ENCODE measurements at places on chromosomes 6 and 20. TPM values are rescaled to one million over a fixed set of nuclear protein-coding genes. Genes with fewer than 3 reads are reported as not detected.

DNA sequence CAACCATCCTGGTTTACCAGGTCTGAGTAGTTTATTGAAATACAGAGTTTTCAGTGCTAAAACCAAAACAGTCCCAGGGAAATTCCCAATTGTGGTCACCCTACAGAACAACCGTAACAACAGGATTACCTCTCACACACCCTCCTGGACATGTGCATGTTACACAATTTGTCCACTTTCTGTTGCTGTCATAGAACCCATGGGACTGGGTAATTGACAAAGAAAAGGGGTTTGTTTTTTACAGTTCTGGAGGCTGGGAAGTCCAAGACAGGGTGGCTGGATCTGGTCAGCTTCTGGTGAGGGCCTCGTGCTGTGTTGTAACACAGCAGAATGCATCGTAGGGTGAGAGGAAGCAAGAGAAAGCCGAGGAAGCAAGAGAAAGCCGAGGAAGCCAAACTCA lies 9.1 kb upstream of the ADA start:
- H3K4me1 ChIP-seq = peaks cover 7% of the 10 kb centered on the region
- no peak overlapping the region for H3K4me3 ChIP-seq
- no peak overlapping the region for H3K27ac ChIP-seq

DNA sequence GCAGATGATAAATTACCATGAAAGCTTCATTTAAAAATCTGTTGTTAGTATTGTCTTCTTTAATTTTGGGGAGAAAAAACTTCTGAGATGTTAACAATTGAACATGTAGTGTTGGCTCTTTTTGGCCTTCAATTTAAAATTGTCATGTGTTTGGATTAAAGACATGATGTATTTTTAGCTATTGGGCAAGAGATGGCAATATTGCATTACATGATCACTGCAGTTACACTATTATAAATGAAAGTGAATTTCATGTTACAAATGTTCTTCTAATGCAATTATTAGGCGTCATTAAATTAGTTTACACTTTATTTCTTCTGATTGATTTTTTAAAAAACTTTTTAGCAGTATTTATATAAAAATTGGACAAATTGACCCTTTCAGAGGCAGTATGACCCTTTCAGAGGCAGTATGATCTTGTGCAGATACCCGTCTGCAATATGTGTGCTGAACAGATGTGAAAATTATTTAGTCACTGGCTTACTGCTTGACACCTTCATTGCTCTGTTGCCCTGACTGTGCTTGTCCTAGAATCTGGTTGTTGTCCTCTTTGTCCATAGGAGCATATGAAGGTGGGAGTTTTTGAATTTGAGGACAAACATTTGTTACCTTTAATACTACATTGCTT lies 25.8 kb downstream of the CDKAL1 start:
- H3K27me3 ChIP-seq = no peaks in the 10 kb centered on the region
- H3K36me3 ChIP-seq = no peaks in the 10 kb centered on the region
- no peak overlapping the region for H3K4me3 ChIP-seq
- DNase-seq = no peak

DNA sequence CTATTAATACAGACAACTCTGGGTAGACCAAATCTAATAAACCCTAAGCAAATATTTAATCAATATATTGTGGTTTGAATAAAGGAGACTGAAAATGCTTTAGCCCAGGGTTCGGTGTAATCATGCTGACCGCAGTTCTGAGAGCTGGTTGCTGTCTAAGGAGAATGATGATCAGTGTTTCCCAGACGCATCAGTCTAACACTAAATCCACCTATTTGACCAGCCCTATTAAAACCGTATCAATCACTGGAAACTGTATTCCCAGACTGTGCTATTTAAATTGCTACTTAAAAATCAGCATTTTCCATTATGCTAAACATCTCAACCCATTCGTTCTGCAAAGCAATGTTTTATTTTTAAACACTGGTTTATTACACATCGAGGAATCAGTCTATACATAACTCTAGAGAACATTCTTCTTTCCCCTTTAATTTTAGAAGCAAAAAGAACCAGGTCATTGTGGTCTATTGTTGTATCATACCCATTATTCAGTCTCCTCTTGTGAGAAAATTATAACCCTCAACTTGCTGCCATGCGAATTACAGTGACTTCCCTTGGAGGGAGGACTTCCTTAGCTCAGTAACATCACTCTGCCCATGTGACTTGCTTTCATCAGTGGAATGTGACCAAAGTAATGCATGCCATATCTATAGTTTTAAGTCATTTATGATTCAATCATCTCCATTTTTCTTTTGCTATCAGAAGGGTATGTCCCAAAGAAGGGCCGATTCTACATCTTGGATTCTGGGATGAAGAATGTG lies 515.2 kb upstream of the JAG1 start:
- no peaks in the 10 kb centered on the region for H3K36me3 ChIP-seq
- DNase-seq = no peak
- H3K27ac ChIP-seq = no peak overlapping the region
- no peak overlapping the region for H3K4me3 ChIP-seq
- no peaks in the 10 kb centered on the region for H3K4me1 ChIP-seq

GRCh38 chr6:41159415-41160082 lies 3.4 kb downstream of the TREM2 start:
- peak; percentile 59 for DNase-seq
- H3K36me3 ChIP-seq = no peaks in the 10 kb centered on the region
- H3K27ac ChIP-seq = no peak overlapping the region
- H3K27me3 ChIP-seq = peaks cover 6% of the 10 kb centered on the region
- H3K4me1 ChIP-seq = no peaks in the 10 kb centered on the region
- H3K4me3 ChIP-seq = no peak overlapping the region

GRCh38 chr6:17439243-17439993 lies 46.0 kb downstream of the CAP2 start:
- H3K4me1 ChIP-seq = no peaks in the 10 kb centered on the region
- H3K36me3 ChIP-seq = no peaks in the 10 kb centered on the region
- no peak overlapping the region for H3K27ac ChIP-seq
- H3K4me3 ChIP-seq = no peak overlapping the region

DNA sequence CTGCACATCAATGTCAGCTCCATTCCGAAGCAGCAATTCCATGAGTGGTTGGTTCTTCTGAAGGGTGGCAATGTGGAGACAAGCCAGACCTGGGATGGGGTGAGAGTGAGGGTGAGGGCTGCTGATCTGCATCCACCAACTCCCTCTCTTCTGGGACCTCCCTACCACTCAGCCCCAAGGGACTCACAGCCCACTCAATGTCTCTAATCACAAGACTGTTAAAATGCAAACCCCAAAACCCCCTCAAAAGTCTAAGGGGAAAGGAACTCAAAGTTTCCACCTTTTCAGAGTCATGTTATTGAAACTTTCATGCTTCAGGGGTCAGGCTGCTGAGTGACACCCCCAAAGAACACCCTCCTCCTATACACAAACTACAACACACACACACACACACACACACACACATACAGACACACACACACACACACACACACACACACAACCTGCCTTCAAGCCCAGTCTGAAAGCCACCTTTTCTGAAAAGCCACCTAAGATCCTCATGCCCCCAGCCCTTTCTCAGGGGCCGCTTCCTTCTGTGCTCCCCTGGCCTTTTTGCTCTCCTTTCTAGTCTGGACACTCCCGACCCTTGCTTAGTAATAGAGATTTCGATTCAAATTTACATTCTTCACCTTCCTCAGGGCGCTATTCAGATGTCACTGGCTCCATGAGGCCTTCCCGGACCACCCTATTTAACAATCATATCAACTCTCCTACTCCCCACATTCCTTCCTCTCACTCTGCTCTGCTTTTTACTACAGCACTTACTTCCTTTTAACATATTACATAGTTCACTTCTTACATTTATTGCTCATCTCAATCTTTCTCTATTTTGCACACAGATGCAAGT lies 3.3 kb upstream of the SLC35B2 start:
- H3K4me1 ChIP-seq = peaks cover 49% of the 10 kb centered on the region
- H3K27me3 ChIP-seq = no peaks in the 10 kb centered on the region
- peaks cover 30% of the 10 kb centered on the region for H3K36me3 ChIP-seq
- no peak for DNase-seq
- no peak overlapping the region for H3K4me3 ChIP-seq

DNA sequence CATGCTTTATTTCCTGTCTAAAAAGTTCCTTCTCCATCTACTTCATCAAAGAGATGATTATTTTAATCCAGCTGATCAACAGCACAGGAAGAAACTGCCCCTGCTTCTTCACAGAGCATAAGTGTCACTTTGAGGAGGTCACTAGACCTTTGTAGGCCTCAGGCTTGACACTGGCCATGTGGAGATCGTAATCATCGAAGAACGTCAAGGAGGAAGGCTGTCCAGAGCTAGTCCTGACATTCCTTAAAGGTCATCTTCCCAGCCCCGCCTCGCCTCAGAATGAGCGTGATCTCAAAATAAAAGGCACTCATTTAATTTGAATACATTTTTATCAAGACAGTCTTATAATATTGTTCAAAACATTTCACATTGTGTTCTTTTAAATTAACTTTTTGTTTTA lies 445.7 kb upstream of the CDH4 start:
- H3K36me3 ChIP-seq = no peaks in the 10 kb centered on the region
- no peaks in the 10 kb centered on the region for H3K27me3 ChIP-seq
- no peak overlapping the region for H3K4me3 ChIP-seq
- no peaks in the 10 kb centered on the region for H3K4me1 ChIP-seq
- DNase-seq = no peak

GRCh38 chr6:37972994-37973757 lies 153.6 kb downstream of the ZFAND3 start:
- DNase-seq = no peak
- no peaks in the 10 kb centered on the region for H3K27me3 ChIP-seq
- H3K4me1 ChIP-seq = peaks cover 25% of the 10 kb centered on the region
- no peaks in the 10 kb centered on the region for H3K36me3 ChIP-seq

DNA sequence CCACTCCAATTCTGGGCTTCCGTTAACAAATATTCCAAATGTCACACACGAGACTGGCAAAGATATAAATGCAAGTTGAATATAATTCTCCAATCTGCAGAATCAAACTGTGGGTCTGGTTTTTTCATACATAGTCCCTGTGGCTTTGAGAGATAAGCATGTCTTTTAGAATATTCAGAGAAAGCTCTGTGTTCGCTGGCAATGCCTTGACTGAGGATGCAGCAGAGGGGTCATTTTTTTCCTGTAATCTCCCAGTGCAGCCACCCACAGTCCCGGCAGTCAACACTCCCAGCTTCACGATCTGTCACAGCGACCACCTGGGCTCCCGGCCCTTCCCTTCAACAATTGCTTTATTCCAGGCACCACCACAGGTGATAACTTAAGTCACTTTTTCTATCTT lies 30.5 kb downstream of the MUC22 start:
- no peak overlapping the region for H3K27ac ChIP-seq
- DNase-seq = no peak
- H3K4me1 ChIP-seq = peaks cover 41% of the 10 kb centered on the region
- no peaks in the 10 kb centered on the region for H3K27me3 ChIP-seq

DNA sequence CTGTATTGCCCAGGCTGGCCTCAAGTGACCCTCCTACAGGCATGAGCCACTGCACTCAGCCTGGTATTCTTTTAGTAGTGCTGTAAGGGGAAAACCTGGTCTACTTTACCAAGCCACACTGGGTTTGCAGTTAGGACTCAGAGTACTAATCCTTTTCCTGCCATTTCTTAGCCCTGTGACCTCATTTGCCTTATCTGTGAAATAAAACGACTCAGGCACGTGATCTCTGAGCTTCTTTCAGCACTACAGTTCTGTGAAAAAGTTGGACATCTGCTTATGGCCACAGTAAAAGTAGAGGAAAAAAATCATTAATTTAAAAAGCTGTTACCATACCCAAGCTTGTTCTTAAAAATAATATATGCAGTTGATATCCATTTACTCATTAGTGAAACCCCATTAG lies 1007.5 kb downstream of the KIF16B start:
- no peaks in the 10 kb centered on the region for H3K4me1 ChIP-seq
- no peaks in the 10 kb centered on the region for H3K36me3 ChIP-seq
- H3K27me3 ChIP-seq = no peaks in the 10 kb centered on the region
- H3K4me3 ChIP-seq = no peak overlapping the region
- no peak overlapping the region for H3K27ac ChIP-seq
- no peak for DNase-seq

DNA sequence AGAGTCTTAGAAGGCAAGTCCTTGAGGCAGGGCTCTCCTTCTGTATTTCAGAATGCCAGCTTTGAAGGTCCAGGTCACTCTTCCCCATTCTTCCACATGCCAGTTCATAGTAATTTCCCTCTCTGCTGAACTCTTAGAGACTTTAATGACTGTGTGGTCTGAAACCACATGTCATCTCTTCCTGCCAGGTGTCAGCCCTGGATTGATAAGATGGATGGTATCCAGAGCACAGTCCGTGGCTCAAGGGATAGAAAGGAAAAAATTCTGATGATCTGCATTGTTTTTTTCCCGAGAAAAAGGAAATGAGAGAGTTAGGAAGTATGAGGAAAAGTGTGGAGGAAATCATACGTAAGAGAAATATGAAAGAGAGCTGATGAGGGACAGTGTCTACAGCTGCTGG lies 250.9 kb downstream of the TPBG start:
- no peak for DNase-seq
- no peaks in the 10 kb centered on the region for H3K4me1 ChIP-seq
- H3K4me3 ChIP-seq = no peak overlapping the region
- H3K36me3 ChIP-seq = no peaks in the 10 kb centered on the region

HLA-A gene
- total RNA-seq = 590 TPM

ZNF217 gene
- 27.4 TPM for total RNA-seq

SLC16A10 gene
- 4.9 TPM for total RNA-seq

SLC32A1 gene
- not detected for total RNA-seq

ACTL10 gene
- 1.2 TPM for total RNA-seq

WDR46 gene
- total RNA-seq = 72.9 TPM
